ENCODE measurements at places on chromosomes 5 and 9.

GRCh38 chr9:133101356-133102189 lies 19.5 kb downstream of the RALGDS start:
- no peak for DNase-seq

DNA sequence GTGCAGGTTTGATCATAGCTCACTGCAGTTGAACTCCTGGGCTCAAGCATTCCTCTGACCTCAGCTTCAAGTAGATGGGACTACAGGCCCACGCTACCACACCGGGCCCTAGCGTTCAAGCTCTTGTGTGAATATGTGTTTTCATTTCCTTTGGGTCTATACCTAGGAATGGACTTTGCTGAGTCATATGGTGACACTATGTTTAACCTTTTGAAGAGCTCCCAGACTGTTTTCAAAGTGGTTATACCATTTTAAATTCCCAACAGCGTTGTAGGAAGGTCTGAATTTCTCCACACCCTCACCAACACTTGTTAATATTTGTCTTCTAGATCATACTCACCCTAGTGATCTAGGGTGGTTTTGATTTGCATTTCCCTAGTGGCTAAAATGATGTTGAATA lies 33.5 kb downstream of the FAF2 start:
- DNase-seq = peak; percentile 28

- DNase-seq = no peak
These were observed 104.8 kb upstream of the ERCC6L2 start for GRCh38 chr9:95770653-95771131.

DNA sequence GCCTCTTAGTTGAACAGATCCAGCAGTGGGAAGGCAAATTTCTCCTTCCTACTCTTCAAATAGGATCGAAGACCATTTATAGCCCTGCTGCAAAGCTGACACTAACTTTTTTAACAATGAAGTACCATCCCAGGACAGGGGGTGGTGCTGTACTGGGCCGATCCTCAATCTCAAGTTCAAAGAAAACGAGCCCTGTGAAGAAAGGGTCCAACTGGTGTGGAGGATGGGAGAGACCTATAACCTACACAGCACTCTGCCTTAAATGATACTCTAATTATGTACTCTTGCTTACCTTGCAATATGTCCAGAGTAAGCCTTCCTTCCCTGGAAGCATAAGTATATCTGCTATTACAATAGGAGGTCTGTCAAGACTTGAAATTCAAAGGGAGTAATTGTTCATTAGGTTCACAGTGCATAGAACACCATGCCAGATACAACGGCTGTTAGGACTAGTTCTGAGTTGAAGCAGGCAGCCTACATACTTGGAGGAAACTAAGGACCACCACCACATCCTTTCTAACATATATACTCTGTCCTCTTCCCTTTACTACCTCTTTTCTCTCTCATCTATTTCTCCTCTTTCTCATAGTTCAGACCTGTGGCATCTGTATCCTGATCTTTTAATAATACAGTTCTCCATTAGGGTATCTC lies 6.2 kb downstream of the ETF1 start:
- peak; percentile 14 for DNase-seq

DNA sequence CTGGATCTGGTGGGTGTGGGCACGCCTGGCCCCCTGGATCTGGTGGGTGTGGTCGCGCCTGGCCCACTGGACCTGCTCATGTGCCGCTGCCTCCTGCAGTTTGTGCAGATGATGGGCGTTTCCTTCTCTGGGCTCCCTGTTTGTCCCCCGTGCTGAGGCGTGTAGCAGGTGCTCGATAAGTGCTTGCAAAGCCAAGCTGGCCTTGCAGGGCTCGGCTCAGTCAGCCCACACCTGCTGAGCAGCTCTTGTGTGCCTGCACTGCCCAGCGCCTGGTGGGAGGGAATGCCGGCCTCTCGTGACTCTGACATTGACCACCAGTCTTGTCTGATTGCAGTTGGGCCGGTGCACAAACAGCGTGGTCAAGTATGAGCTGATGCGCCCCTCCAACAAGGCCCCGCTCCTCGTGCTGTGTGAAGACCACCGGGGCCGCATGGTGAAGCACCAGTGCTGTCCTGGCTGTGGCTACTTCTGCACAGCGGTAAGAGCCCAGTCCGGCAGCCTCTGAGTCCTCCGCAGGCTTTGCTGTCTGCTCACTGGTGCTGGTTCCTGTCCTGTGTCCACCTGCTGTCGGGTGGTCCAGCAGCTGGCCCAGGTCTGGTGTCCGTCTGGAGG lies 102.7 kb upstream of the CACNA1B start:
- no peak for DNase-seq

GRCh38 chr9:121141706-121142105 lies 60.0 kb downstream of the RAB14 start:
- DNase-seq = no peak

DNA sequence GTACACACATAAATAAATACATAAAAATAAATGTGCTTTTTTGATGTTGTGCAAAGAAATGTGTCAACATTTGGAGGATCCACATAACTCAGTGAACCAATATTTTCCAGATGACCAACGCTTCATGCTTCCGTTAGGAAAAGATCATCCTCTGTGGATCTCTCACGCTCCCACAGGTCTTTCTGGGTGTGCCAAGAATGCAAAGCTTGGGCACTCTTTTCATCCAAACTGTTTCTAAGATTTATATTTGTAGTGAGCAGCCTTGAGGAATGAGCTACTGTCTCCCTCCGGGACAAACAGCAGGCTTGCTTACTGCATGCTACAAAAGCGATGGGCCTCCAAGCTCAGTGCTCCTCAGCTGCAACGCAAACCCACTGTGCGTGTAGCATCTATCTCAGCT lies 46.2 kb upstream of the RUFY1 start:
- DNase-seq = no peak

- no peak for DNase-seq
These were observed 108.5 kb downstream of the FEM1C start for GRCh38 chr5:115435778-115436712.

DNA sequence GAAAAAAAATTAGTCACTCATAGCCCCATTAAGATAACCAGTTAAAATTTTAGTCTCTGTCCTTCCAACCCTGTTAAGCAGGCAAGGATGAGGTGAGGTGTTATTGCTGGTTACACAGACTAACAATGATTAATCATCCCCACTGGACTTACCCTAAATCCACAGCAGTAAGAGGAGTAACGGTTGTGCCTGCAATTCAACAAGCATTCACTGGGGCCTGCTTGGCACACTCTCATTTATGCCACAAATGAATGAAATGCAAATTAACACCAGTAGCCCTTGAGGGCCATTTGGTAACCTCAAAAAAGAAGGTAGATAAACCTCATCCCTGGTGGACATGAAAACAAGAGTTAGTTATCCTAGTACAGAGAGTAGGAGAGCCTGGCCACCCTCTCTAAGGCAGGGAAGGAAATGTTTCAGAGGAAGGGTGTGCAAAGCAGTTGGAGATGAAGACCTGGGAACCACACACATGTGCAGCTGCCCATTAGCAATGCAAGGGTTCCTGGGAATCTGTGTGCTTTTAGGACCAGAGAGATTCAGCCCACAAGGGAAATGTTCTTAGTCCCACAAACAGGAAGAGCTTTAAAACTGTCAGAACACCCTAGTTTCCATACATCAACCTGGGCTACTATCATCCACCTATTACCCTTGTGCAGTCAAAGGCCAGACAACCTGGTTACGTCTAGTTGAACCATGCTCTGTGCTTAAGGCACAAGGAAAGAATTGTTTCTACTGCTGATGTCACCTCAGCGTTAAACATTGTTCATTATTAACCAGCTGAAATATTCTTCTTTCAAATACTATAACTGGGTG lies 7.7 kb downstream of the LHFPL2 start:
- DNase-seq = no peak

DNA sequence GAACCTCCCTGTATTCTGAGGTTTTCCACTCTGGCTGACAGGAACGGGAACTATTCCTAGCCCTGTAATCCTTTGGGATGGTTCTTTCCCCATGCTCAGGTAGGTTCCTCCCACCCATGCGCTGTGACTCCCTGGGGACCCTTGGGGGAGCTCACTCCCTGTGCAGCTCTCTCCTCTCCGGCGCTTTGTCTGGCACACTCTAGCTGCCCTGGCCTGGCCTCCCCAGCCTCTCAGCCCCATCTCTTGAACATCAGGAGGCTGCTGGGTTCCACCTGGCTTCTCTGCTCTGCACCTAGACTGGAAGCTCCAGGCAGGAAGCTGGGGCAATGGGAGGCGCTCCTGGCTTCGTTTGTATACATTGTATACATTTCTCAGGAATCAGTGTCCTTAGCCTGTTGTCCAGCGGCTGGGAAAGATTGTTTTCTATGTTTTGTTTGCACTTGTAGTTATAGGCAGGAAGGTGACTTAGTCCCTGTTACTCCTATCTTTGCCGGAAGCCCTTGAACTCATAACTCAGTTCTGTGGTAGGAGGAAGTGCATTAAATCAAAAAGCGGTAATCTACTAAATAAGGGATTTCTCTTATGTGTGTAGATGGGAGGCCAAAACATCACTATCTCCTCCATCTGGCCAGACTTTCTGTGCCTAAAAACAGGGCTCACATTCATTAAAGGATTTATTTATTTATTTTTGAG lies 20.4 kb downstream of the SLC25A25 start:
- no peak for DNase-seq

- no peak for DNase-seq
These were observed 176.9 kb upstream of the SLC12A2 start for GRCh38 chr5:127906562-127907204.

DNA sequence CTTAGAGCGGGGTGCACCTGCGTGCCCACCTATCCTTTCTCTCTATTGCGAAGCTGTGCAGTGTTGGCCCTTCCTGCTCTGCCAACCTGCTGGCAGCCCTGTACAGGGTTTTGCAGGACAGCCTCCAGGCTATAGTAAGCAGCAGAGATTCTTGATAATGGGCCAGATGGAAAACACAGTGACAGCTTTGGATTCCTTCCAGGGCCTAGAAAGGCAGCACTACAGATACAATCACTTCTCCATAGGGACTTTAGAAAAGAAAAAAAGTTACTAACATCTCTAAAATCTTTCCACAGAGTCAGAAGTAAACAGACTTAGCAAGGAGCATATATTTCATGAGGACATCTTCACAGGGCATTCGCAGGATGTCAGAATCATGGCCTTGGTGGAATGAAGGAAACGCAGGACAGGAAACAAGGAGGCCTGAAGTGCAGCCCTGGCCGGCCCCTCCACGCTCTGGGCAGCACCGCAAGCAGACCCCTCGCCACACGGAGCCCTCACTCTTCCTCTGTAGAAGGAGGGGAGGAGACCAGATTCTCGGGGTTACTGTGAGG lies 172.1 kb upstream of the GAS1 start:
- no peak for DNase-seq

DNA sequence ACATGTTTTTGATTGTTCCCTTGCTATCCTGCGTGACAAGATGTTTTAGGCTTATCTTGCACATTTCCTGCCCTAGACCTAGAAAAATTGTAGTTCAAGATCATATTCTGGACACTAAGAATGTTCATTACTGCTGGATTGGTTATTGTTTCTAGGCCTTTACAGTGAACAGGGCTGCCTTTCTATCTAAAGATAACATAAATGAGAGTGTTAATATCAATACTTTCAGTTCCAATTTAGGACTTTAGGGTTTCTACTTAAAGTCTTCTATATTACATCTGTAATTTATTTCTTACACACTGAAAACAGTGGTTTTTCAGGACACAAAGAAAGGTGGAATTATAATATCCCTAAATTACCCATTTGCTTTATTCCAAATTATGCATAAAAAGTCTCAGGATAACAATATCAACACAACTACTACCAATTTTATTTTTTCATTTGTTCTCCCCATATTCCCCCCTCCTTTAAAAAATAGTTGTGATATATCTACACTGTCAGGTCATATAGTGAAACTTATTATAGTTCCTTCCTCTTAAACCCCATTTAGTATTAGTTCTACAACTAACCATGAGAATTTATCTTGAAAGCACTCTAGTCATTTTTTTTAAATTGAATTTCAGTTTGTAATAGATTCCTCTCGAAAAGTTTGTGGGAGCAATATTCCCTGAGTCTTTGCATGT lies 293.9 kb upstream of the RIOK2 start:
- DNase-seq = no peak

Measured in activated CD4-positive, alpha-beta T cell treated with anti-CD3 and anti-CD28 coated beads, Interleukin-2, amount 50 U/mL, for 16 hours (primary cell).